Activated CD4-positive, CD25-positive, alpha-beta regulatory T cell treated with anti-CD3 and anti-CD28 coated beads, Interleukin-2, amount 50 U/mL, for 16 hours (primary cell): ENCODE measurements at places on chromosomes 6 and 20.

DNA sequence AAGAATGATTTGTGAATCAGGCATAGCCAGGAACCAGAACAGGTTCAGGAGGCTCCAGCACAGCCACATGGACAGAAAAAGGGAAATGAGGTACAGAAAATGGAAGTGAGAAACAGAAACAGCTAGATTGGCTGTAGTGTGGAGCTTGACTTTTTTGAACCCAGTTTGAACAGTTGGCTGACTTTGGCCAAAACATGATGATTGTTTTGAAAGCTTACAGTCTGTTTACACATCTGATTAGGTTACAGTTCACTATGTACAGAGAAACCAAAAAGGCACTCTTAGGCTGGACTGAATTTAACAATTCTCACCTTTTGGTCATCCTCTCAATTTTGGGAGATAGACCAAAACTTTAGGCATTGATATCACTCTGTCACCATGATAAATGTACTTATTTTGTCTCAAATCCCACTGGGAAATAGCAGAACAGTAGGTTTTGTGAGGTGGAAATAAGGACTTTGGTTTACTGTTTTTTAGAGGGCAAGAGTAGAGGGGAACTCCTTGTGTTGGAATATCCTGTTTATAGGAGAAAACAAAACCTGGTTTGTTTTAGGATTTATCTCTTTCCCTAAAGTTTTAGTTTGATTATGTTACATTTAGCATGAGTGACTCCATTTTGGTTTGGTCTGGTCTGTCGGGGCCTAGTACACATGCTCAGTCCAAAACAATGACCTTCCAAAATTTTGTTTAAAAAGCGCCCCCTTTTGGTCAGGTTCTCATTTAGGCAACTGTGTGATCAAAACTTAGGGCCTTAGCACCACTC is 123.1 kb downstream of the OLIG3 start:
- no peak for DNase-seq

DNA sequence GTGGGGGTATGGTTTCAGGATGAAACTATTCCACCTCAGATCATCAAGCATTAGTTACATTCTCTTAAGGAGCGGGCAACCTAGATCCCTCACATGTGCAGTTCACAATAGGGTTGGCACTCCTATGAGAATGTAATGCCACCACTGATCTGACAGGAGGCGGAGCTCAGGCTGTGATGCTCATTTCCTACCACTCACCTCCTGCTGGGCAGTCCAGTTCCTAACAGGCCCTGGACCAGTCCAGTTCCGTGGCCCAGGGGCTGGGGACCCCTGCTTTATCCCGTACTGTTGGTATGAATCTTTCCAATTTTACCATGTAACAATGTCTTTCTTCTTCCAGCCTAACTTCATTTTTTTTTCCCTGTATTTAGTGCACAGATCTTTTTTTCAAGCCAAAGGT is 94.9 kb downstream of the OGFRL1 start:
- DNase-seq = no peak

DNA sequence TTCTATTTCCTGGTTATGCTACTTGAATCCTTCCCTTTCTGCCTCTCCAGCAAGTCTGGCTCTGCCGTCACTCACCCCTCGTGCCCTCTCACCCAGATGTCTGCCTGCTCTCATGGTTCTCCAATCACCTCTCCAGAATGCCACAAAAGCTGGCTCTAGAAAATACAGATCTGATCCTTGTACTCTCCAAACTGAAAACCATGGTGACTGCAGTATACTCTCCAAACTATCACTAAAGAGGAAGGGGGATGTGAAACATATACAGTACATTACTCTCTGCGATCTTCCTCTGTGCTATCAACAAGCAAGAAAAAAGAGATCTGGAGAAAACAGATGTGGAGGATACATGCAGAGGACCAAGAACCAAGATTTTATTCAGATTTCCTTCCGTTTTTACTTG is 91.1 kb downstream of the ATXN1 start:
- no peak for DNase-seq

DNA sequence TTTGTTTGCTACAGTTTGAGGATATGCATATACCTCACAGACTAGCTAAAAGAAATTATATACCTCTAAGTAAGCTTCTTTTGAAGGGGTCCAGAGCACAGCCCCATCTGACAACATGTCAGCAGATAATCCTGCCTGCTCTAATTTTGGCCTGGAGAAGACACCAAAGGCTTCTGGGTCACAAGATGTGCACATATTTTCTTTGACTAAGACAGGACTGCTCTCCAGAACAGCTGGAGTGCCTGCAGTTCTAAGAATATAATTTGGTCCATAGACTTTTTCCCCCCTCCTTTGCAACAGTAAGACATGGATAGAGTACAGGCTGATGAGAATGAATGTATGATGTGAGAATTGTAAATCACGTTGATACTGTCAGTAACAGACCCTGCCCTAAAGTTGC is 107.9 kb upstream of the KCNK16 start:
- DNase-seq = no peak
